HL-60 (cell line): ENCODE measurements at places on chromosomes 5 and 9.

- DNase-seq = no peak
Measured at GRCh38 chr5:136028782-136029742, at the start of gene TGFBI. TGFBI (plus strand) TSS chr5:136028988; CDS start chr5:136029056, 68 bp downstream.

DNA sequence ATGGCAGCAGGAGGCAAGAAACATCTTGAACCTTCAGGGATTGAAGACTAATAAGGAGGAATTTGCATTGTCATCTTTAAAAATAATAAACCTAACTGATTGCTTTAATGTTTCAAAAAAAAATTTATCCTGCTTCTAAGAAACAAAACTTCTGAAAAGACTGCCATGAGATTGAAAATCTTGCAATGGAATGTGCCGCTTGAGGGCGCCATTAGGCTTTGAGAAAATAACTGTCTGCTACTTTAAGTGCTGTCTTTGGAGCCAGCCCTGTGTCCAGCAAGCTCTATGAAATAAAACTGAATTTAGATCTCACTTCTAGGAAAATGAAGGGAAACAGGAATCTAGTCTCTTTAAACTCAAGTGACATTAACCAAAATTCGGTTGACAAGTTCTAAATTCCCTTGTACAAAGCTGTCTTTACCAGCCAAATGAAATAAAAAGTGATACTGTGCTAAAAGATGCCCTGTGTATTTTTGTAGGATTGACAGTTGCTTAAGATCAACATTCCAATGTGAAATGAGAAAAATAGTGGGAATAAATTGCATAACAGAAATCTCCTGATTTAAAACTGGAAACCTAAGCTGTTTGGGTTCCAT, 79.4 kb downstream of the ESM1 start:
- peak; percentile 14 for DNase-seq

DNA sequence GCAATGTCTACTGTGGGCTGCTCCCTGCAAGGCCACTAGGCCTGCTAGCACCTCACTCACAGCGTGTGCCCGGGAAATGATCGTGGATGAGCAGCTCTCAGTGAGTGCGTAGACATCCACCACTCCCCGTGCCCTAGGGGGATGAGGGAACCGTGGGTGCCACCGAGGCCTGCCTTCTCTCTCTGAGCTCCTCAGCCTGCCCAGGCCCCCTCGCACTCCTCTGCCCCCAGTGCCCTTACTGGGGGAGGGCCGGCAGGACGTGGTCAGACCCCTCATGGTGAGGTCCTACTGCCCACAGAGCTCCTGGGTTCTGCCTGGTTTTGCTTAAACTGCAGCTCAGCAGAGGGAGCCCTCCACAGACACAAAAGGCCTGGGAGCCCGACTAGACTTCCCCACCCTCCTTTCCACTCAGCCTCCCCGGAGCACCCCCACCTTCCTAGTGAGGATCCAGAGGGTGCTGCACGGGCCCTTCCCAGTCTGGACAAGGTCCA, 220.0 kb downstream of the CACNA1B start:
- DNase-seq = no peak

DNA sequence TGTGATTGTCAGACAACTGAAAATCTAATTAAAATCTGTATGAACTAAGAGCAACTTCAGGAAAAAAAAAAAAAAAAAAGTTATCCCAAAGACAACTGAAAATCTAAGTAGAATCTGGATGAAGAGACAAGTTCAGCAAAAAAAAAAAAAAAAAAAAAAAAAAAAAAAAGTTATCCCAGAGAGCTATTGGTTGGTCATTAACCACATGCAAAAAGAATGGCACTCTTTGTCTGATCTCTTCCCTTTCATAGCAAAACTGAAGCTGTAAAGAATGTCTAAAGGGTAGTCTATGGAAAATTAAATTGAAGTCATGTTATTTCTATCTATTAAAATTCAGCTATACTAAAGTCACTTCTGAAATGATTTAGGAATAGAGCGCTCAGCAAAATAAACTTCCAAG, 32.9 kb downstream of the STRBP start:
- no peak for DNase-seq

DNA sequence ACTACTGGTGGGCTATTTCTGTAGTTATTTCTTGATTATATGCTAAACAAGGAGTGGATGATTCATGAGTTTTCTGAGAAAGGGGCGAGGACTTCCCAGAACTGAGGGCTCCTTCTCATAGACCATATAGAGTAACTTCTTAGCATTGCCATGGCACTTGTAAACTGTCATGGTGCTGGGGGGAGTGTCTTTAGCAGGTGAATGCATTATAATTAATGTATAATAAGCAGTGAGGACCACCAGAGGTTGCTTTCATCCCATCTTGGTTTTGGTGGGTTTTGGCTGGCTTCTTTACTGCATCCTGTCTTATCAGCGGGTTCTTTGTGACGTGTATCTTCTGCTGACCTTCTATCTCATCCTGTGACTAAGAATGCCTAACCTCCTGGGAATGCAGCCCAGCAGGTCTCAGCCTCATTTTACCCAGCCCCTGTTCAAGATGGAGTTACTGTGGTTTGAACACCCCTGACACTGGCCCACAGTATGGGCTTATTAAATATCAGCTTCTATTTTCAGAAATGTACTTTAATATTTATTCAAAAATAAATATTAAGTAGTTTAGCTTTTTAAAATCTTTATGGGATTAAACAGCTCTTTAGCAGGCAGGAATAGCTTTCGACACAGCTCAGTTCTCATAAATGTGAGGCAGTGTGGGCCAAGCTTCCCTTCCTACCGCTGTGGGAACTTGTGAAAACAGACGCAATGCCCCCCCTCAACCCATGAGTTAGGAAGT, 44.4 kb downstream of the GALNT12 start:
- DNase-seq = no peak

DNA sequence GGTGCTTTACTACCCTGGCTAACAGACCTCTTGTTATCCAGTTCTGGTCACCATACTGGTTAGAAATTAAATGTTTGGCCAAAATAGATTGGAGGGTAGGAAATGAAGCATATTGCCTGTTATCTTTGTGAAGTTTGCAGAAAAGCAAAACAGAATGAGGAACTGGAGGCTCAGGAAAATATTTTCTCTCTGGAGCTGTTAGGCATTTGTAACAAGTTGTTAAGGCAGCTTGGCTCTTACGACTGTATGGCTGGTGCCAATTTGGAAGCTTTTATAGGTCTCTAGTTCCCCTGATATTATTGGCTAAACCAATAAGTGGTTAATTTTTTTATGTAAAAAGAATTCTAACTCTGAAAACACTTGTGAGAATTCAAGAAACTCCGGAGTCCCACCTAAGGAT, 35.8 kb downstream of the CDH6 start:
- no peak for DNase-seq

- no peak for DNase-seq
Measured at GRCh38 chr9:90070931-90071660, 466.3 kb downstream of the GADD45G start.
